ENCODE measurements at places on chromosomes 2 and 18.

DNA sequence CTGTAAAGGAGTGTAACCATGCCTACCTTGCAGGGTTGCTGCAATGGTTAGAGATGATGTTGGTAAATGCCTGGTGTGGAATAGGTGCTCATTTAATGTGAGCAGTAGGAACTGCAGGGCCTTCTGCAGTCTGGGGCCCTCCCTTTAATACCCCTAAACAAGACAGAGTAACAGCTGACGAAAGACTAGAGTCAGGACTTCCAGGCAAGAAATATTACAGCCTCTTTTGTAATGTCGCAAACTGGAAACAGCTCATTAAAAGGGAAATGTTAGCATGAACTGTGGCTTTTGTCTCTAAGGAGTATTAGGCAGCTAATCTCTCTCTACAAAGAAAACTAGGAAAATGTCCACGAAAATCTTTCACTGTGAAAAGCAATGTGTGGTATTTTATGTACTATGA is 26.0 kb downstream of the MARCO start:
- no peak for DNase-seq

GRCh38 chr2:156332284-156332533 is 312 bp downstream of the NR4A2 start:
- no peak for DNase-seq

DNA sequence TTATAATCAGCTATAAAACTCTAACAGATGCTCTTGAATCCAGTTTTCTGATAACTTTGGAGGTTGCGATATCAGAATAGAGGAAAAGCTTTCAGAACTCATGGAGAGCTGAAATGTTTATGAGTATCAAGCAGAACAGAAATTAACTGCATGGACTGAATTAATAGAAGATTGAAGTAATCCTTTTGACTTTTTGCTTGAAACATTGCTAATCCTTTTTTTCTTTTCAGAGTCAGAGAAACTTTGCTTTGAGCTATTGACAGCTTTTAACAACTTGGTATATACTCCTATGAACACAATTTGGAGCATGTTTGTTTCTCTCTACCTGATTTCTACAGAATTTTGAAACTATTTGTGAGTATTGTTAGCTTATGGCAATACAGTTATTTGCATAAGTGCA is 1254.8 kb downstream of the LRP1B start:
- DNase-seq, result no peak

GRCh38 chr2:46117379-46117778 is 179.8 kb upstream of the EPAS1 start:
- peak; percentile 59 for DNase-seq

DNA sequence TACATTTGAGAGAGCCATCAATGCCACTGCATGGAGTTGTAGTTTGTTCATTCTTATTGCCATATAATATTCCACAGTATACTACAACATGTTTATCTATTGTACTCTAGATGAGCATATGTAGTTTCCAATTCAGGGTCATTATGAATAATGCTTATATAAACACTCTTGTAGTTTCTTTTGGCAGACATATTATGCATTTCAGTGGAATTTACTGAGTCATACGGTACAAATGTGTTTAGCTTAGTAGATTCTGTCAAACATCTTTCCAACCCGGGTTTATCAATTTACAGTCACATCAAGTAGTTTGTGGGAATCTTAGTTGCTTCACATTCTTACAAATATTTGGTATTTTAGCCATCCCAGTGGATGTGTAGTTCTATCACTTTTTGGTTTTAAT is 161.1 kb downstream of the KCNH7 start:
- DNase-seq, result no peak

DNA sequence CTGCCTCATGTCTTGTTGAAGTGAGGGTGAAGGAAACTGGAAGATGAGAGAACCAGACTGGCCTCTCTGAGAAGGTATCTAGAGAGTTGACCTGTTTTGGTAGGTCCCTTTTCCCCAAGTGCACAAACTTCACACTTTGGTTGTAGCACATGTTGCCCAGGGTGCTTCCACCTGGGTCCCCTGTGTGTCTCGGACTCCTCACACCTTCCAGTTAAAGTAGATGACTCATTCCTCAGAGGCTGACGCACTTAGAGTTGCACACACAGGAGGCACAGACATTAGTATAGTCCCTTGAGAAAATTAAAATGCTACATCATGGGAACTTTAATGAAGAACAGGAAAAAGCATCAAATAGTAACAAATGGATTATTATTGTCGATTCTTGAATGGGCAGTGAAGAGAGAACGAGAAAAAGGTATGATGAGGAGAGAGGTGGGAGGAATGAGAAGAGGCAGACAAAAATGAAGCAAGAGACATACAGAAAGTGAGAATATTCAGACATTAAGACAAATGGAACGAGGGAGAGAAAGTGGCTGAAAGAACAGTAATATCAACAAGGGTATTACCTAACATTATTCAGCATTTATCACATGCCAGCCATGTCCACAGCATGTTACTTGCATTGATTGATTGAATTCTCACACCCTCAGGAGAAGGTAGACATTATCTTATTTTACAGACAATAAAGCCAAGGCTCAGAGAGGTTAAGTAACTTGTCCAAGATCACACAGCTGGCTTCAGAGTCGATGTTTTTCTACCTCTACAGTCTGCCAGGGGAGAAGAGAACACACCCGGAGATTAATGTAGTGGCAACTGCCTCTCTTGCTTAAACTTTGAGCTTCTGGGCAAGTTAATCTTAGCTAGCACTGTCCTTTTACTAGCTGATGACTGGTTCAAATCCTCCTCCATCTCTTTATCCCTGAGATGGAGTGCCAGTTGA is 68.6 kb downstream of the FHOD3 start:
- no peak for DNase-seq

DNA sequence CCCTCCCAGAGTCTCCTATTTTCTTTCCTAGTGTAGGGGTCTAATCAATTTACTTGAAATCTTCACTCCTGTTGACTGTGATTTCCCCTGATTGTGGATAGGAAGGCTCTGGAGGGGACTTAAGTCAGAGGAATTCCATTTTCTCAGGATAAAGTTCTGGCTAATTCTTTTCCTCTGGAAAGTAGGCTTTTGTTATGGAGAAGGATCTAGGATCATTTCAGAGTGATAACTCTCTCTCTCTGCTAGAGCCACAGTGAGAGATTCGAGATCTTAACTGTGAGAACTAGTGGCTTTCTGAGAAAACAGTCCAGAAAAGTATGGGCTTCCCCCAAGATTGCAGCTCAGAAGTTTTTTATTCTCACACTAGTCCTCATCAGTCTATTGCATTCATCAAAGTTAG is 163.9 kb upstream of the TFPI start:
- DNase-seq, result no peak

DNA sequence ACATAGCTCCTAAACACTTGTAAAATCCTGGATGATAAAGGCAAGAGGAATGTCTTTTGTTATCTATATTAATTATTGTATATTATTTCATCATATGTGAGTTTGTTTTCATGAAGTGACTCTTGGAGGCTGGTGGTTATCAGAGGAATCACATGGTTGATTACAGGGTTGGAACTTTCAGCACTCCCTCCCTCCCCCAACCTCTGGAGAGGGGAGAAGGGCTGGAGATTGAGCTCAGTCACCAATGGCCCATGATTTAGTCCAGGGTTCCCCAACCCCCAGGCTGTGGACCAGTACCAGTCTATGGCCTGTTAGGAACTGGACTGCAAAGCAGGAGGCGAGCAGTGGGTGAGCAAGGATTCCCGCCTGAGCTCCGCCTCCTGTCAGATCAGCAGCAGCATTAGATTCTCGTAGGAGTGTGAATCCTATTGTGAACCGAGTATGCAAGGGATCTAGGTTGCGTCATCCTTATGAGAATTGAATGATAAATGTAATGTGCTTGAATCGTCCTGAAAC is 37.7 kb downstream of the FBXO48 start:
- no peak for DNase-seq

DNA sequence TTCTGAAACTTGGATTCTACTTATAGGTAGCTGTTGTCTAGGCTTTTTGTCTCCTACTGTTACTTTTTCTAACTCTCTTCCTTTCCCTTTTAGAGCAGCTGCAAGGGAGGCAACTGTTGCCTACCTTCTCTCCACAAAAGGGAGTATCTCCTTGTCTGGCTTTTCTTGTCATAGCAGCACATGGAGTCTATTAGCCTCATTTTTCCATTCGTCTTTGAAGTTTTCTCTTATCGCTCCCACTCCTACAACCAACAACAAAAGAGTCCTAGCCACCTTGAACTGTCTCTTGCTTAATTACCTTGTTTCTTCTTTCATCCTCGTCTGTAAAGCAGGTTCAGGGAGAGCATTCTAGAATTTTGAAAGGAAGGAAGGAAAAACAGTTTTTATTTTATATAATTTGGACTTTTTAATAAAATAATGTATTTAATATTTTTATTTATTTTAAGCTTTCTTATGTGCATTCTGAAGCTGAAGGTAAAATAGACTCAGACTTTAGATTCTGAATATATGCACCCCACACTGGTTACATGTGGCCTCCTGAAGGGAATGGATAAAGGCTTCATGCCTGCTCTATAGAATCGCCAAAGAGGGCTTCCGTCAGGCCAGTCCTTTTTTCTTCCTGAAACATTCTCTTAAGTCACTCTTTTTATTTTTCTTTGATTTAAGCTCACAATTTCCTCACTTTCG is 154.4 kb downstream of the CSRNP3 start:
- no peak for DNase-seq

DNA sequence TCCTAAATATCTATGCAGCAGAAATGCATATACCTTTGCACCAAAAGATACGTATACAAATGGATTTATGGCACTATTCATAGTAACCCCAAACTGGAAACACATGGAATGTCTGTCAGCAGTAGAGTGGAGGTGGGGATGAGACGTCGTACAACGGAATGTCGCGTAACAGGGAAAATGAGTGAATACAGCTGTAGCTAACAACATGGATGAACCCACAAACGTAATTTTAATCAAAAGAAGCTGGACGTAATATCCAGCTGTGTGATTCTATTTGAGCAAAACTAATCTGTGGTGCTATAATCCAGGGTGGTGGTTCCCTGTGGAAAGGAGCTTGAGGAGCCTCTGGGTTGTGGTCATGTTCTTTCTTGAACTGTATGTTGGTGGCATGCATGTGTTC is 89.9 kb downstream of the MTA3 start:
- DNase-seq, result no peak

DNA sequence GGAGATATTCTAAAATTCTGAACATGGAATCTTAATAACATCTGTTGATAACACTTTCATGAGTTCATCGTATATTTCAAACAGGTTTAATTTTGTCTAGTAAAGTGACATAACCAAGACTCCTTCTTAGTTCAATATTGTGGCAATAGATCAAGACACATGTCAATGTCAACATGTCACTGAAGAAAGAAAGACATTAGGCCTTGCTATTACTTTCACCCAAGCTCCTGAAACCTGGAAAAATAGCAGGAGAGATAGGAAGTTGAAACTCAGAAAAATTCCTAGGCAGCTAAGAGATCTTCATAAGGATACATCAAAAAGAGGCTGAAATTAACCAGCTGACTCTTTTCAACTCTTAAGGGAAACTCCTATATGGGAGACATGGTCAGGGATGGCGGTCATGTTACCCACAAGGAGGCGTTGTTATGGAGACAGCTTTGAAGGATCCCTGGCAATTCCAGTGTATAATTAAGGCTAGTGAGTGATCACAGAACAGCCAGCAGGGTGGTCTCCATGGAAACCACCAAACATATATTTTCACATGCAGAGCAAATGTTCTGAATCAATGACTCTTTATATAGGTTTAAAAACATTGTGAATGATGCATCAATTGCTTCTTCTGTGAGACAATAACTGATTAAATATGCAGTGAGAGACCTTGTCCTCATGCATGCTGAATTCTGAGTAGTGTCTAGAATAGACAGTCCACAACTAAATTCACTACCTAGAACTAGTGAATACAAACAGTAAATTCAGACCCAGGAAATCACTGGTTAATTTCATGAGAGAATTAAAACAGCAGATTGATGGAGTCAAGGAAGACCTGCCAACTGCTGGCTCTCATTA is 115.3 kb upstream of the RIOK3 start:
- no peak for DNase-seq

GRCh38 chr2:69770193-69770702 is 28.3 kb downstream of the ANXA4 start:
- DNase-seq, result peak; percentile 86

GRCh38 chr18:45910405-45911023 is 56.6 kb downstream of the EPG5 start:
- DNase-seq, result peak; percentile 68

DNA sequence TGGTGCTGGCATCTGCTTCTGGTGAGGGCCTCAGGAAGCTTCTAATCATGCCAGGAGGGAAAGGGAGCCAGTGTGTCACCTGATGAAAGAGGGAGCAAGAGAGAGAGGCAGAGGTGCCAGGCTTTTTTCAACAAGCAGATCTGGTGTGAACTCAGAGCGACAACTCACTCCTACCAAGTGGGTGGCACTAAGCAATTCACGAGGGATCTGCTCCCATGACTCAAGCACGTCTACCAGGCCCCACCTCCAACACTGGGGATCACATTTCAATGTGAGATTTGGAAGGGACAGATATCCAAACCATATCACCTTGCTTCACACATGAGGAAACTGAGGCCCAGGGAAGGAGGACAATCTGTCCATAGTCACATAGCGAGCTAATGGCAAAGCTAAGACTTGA is 19.1 kb downstream of the FABP1 start:
- no peak for DNase-seq

DNA sequence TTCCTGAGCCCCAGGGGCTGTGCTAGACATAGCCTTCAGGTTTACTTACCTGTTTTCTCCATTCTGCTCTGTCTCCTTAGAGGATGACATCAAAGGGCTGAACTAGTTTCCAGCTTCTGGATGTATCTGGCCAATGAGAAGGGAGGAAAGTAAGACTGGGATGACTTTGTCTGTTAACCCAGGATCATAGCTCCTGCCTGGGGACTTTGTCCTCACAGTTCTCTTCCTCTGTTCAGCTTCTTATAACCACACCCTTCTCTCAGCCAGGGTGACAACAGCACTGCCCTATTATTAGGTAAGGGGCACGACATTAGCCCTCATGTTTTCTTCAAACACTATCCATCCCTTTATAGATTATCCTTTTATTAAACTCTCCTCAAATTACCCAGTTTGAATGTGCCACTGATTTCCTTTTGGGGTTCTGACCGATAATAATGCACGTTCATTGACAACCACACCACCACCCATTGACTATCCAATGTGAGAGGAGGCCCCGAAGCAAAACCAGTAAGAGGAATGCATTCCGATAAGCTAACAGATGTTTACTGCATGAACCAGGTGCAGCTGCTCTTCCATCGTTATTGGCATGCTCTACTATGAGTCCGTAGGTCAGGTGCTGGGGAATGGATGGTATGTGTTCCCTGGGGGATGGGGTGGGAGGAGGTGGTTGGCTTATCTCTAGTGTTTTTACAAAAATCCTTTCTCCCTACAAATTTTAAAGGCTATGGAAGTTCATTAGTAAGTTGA is 23.5 kb downstream of the TSN start:
- no peak for DNase-seq

- DNase-seq, result no peak
These were observed 67.1 kb upstream of the CTDP1 start for GRCh38 chr18:79612291-79613108.

GRCh38 chr18:35030277-35030989 is 10.8 kb upstream of the MAPRE2 start:
- no peak for DNase-seq

DNA sequence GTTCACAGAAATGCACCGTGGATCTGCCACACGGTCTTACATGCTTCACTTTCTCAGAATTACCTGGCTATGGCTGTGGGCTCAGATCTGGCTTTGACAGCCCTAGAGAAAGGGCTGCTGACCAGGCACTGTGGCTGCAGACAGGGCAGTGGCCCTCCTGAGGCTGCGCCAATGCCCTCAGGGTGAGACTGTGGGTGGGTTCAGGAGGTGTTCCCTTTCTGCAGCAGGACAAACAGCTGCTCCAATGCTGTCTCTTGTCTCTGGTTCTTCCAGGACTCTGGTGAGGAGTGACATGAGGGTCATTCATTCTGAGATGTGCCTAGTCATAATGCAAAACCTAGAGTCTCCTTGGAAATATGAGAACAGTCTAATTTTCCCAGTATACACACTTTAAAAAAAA is 90.5 kb upstream of the SMIM21 start:
- DNase-seq, result no peak

Data from GM03348 (cell line).